Immature natural killer cell (primary cell): ENCODE measurements at places on chromosomes 16 and 17.
A peak's percentile ranks its signal among the peaks of the same experiment; 100 is the strongest.

DNA sequence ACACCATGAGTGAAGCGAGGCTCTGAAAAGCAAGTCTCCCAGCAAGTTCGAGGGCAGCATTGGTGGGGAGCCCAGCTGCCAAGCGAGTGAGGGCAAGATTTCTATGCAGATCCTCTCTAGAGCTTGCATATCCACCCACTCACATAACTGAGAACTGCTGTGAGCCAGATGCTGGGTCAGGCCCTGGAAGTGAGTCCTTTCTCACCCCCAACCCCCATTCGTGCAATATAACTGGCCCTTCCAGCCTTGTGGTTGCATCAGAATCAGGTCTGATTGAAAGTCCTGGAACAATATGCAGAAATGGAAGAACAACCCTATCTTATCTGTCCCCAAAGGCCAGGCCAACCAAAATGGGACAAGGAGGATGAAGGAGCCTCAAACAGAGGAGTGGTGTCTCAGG, 146.6 kb downstream of the IRX5 start:
- DNase-seq, result no peak

- DNase-seq, result no peak
These were observed 6.4 kb downstream of the PPY start for GRCh38 chr17:43935926-43936261.

- no peak for DNase-seq
These were observed 81.5 kb downstream of the CA4 start for GRCh38 chr17:60231234-60231633.

DNA sequence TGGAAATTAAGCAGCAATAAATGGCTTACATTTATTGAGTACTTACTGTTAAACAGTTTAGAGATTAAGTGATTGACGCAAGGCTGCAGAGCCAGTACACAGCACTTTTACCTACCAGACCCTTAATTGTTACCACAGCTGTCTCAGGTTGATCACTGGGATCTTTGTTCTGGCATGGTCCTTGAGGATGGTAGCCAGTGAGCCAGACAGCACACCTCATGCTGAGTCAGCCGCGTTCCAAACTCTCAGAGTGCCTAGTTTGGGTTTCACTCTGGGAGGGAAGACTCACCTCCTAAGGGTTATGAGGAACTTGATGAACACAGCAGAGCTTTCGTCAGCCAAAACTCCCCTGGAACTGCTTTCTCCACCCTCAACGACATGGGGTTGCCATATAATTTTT, 20.4 kb downstream of the CDH3 start:
- DNase-seq, result no peak

DNA sequence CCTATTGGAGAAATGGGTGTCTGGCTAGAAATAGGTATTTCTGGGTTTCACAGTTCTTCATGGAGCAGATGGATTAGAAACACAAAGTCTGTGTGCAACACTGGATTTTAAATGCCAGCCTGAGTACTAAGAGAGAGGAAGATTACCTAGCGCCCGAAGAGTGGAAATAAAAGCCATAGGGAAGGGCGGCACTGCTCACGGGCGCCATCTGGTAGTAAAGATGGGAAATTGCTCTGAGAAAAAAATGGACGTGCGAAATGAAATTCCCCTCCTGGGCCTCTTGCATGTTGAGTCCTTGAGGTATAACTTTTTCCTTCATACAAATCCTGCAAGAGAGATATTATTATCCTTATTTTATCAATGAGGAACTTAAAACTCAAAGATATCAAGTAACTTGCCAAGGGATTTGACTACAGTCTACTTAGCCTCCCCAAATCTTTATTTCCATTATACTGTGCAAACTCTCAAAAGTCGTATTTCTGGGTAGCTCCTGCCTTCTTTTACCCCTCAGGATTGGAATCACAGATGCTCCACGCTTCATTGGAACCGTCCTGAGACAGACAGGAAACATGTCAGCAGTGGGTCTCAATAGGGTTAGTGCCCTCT, 72.8 kb downstream of the MMD start:
- DNase-seq, result peak; percentile 28
